ENCODE measurements at places on chromosomes 12 and 14.

GRCh38 chr12:124386059-124386458 is 91.2 kb downstream of the RFLNA start:
- no peak for DNase-seq

DNA sequence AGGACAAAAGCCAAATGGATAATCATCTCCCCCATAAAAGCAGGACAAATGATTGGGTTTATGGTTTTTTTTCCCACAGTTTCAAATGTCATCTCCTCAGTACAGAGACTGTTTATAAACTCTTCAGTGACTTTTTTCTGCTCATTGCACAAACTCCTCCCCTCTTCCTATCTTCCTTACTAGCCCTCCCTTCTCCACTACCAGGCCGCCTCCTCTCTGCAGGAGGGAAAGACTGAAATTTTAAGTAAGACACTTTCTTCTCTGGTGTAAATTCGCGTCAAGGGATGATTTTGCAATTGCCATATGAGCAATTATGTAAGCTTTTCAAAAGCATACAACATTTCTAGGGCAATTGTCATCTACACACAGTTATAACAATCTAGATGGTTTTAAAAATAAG is 37.0 kb downstream of the BTG1 start:
- DNase-seq = no peak

GRCh38 chr12:55929306-55929791 is 1.6 kb upstream of the DGKA start:
- peak; percentile 89 for DNase-seq

- peak; percentile 19 for DNase-seq
These were observed 1.4 kb downstream of the ACAD10 start for GRCh38 chr12:111687255-111687654.

GRCh38 chr12:6963016-6963731 is 7.3 kb downstream of the PHB2 start:
- DNase-seq = no peak

- no peak for DNase-seq
These were observed 587.7 kb downstream of the RPL10L start for GRCh38 chr14:46063872-46064271.

- peak; percentile 61 for DNase-seq
These were observed 90.0 kb downstream of the RIN3 start for GRCh38 chr14:92603309-92604242.

All from activated CD4-positive, alpha-beta memory T cell treated with anti-CD3 and anti-CD28 coated beads, Interleukin-2, amount 10 ng/mL, durations not matched to agents 7 days and 5 days (primary cell).